Stimulated activated CD4-positive, alpha-beta T cell treated with anti-CD3 and anti-CD28 coated beads, Interleukin-15, amount 100 ng/mL, for 48 hours (primary cell): ENCODE measurements at places on chromosomes 4 and X.
A peak's percentile ranks its signal among the peaks of the same experiment; 100 is the strongest.

- DNase-seq, result no peak
Observed at GRCh38 chrX:48896611-48897011, 957 bp downstream of the TIMM17B start.

DNA sequence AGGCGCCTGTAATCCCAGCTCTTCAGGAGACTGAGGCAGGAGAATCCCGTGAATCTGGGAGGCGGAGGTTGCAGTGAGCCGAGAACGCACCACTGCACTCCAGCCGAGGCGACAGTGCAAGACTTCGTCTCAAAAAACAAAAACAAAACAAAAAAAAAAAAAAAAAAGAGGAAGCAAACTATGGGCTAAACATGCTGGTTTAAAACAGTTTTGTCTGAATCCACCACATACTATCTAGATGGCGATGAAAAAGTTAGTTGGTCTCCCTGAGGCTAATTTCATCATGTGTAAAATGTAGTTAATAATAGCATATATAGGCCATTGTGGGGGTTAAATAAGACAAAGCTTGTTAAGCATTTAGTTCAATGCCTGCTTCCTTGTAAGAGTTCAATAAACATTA is 451.1 kb downstream of the RPA4 start:
- no peak for DNase-seq

- peak; percentile 84 for DNase-seq
Observed at GRCh38 chrX:131704136-131704695, 160.3 kb downstream of the OR13H1 start.

GRCh38 chrX:37779857-37780256 is at the start of gene CYBB:
TSS of gene CYBB (plus strand) at chrX:37780059. CDS start at chrX:37780078, 19 bp downstream.
- no peak for DNase-seq

- DNase-seq, result no peak
Observed at GRCh38 chr4:184397516-184398163, 76.7 kb downstream of the IRF2 start.

- no peak for DNase-seq
Observed at GRCh38 chr4:183249854-183250253, 70.2 kb downstream of the CLDN22 start.

- DNase-seq, result no peak
Observed at GRCh38 chrX:57380026-57380796, 93.7 kb downstream of the FAAH2 start.

DNA sequence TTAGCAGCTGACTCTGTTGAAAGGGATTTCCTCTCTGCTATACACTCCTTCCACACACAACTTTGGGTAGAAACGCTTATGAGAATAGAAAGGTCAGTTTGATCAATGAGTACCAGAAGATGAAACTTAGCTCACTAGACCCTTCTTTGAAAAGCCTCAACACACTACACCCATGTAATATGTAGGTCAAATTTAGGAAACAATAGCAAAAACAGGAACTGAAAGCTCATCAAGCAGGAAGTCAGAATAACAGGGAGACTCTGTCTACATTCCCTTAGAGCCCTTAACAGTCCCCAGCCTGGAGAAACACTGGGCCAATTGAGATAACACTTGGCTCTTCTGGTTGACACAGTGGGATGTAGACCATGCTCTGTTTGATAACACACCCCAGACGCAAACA is 30.7 kb downstream of the SRPX2 start:
- no peak for DNase-seq

- no peak for DNase-seq
Observed at GRCh38 chr4:102196221-102196620, 149.1 kb downstream of the SLC39A8 start.

GRCh38 chr4:143189528-143189927 is 4.8 kb downstream of the USP38 start:
- DNase-seq, result no peak

GRCh38 chrX:15245896-15246295 is 24.0 kb downstream of the ASB9 start:
- no peak for DNase-seq

- no peak for DNase-seq
Observed at GRCh38 chr4:27716693-27717430, 856.2 kb downstream of the STIM2 start.

- DNase-seq, result no peak
Observed at GRCh38 chr4:181525634-181526033, 717.6 kb upstream of the TENM3 start.

DNA sequence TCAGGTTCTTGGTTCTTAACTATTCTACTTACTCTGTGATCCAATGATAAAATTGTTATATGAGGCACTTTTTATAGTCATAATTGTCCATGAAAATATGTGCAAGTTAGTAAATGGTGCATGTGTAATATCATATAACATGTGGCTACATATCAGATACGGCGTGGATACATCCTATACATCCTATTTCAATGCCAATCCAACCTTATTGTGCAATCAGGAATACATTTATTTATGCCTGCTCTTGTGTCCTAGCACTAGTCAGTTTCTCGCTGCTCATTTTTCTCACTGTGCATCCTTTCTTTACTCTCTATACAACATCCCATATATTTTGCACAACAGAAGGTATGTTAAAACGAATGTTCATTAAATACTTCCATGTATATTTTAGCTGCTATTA is 1141.1 kb downstream of the FAT4 start:
- no peak for DNase-seq

DNA sequence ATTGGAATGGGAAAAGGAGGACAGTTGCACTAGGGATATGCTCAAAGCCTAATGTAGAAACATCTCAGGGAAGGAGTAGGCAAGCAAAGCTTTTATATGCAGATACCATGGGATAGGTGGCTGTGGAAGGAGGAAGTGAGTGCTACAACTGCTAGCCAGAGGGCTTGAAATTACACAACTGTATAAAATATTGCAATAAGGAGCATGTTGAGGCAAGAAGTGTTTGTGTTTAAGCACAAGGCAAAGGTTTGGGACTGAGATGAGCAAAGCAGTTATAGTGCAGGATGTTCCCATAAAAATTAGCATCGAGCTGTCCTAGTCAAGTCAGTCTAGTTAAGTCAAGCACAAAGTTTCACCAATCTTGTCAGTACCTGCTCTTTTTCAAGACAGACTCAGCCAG is 35.6 kb upstream of the DCAF8L1 start:
- no peak for DNase-seq
